ENCODE measurements at places on chromosomes 5 and 9.

- DNase-seq = no peak
Observed at GRCh38 chr5:60503771-60504170, 196.2 kb downstream of the DEPDC1B start.

- no peak for DNase-seq
Observed at GRCh38 chr5:107594253-107595045, 76.3 kb downstream of the EFNA5 start.

DNA sequence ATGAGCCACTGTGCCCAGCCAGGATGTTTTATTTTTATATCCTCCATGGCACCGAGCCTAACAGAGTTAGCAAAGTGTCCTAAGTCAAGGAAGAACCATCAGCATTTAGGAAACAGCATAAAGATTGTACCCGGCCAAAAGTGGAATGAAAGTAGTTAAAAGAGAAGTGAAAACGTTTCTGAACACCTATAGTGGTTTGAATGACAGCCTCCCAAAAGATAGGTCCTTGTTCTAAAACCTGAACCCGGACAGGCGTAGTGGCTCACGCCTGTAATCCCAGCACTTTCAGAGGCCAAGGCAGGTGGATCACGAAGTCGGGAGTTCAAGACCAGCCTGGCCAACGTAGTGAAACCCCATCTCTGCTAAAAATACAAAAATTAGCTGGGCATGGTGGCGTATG is 37.4 kb downstream of the ZFAND5 start:
- DNase-seq = no peak

DNA sequence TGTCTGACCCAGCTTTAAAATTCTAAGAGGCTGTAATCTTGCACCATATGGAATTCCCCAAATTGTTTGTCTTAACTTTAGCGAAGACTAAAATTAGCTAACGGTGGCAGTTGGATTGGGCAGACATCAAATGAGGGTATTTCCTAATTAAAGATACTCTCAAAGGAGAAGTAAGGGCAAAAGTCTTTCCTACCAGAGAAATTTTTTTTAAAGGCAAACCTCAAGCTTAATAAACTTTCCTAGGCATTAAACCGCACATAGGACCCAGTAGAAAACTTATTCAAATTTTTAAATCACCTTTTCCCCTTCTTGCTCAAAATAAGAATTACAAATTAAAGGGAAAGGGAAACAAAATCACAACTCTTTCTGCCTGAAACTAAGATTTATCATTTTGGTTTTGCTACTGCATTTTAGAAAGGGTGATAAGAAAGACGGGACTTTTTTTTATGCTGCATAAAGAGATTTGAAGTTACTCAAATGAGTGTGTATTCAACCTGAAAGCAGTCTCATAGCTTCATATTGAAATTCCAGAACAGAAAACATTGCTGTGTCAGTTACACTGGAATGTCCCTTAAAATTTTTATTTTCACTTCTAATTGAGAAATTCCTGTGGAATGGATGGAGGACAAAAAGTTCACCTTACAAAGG is 189.1 kb upstream of the PTGER4 start:
- DNase-seq = peak; percentile 30

DNA sequence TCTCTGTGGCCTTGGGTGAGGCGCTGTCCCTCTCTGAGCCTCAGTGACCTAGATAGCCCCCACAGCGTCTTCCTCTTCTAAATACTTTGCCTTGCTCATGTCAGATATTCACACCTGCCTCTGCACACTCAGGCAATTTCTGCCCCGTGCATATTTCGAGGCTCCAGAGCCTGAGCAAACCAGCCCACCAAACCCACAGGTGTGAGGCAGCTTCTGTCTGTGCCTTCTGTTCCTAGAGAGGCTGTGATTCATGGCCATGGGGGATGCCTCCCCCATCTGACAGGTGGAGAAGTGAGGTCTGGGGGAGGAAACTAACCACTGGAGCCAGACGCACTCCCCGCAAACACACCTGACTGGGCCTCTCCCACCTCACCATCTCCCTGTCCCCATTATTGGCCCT is 42.7 kb upstream of the CPLX2 start:
- DNase-seq = no peak

GRCh38 chr9:129762985-129763926 is 10.4 kb upstream of the PTGES start:
- no peak for DNase-seq

All from fibroblast of skin of back (primary cell).